ENCODE measurements at places on chromosomes 5 and 9. TPM values are rescaled to one million over a fixed set of nuclear protein-coding genes. Genes with fewer than 3 reads are reported as not detected.

DNA sequence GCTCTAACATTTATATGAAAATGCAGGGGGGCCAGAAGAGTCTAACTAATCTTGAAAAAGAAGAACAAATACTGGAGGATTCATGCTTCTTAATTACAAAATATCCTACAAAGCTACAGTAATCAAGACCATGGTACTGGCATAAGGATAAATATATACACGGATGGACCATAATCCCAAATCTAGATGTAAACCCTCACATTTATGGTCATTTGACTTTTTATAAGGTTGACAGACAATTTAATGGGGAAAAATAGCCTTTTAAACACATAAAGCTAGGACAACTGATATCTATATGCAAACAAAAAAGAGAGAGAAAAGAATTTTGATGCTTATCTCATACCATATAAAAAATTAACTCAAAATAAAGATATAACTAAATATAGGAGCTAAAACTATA, 55.9 kb downstream of the YIPF5 start:
- no peak for DNase-seq

BARHL1 gene
- not detected for total RNA-seq

DNA sequence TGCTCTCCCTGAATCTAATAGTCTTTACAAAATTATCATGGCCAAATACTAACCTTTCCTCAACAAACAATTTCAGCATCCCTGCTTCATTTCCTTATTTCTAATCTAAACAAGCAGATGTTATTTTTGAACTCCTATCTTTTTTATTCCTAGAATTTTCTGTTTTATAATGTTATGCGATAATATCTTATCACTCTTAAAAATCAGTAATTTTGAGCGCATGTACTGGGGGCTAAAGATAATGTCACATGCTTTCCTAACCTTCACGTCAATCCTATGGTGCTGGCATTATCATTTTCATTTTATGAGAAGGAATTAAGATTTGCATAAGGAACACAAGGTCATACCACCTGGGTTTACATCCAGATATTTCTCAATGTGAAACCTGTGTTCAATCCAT, 648.0 kb downstream of the BRINP1 start:
- no peak for DNase-seq

DNA sequence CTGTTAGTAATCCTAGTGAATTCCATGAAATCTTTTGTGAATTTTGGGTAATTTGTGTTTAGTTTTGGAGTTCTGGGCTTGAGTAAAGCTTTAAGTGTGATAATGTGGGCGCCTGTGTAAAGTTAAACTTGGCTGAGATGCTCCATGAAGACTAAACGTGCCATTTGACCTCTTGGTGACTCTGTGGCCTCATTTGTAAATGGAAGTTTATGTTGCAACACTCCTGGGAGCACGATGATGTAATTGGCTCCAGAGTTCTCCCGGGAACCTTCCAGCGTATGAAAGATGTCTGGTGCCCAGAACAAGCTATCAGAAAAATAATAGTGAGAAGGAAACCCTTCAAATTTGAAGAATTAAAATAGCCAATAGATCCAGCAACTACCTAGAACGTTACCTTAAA, 981.2 kb downstream of the TLE4 start:
- DNase-seq: peak; percentile 22

RNF180 gene
- not detected for total RNA-seq

- DNase-seq: peak; percentile 22
These were observed at the start of gene PARP8 for GRCh38 chr5:50666261-50667022. Gene PARP8, plus strand, starts transcription at chr5:50666637. Its CDS starts 459 bp downstream, at chr5:50667096.

DNA sequence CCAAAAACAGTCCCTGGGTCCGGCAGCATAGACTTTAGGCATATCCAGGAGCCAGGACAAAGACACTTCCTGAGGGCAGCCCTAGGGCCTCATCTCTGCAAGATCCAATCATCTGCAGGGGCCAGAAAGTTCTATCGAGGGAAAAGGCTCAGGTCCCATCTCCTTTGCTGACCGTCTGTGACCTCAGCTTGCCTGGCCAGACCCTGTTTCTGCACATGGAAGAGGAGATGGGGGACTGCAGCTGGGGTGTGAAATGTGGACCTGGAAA, 51.0 kb upstream of the FCN1 start:
- no peak for DNase-seq

GRCh38 chr5:150113047-150113744, 26.8 kb upstream of the CSF1R start:
- peak; percentile 84 for DNase-seq

DNA sequence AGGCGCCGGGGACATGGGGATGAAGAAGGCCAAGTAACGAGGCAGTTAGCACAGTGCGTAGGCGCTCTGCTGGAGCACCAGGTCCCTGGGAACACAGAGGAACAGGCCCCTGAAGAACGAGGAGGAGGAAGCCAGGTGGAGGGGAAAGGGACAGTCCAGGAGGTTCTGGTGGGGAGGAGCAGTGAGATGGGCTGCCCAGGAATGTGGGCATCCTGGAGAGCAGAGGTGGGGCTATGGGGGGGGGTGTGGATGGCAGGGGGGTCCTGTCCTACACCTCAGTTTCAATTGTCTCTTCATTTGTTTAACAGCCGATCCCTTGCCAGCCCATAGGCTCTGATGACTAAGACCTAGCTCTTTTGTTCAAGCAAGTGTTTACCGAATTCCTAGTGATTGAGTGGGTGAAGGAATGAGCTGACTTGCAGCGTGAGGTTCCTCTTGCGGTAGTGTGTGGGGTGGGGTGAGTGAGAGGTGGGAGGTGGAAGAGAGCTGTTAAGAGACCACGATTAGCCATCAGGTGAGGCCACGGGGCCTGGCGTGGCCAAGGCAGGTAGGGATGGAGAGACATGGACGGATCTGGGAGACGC, 8.4 kb upstream of the PHYHD1 start:
- DNase-seq: peak; percentile 96

Data from M059J (cell line).